ENCODE measurements at places on chromosomes 4 and X.

DNA sequence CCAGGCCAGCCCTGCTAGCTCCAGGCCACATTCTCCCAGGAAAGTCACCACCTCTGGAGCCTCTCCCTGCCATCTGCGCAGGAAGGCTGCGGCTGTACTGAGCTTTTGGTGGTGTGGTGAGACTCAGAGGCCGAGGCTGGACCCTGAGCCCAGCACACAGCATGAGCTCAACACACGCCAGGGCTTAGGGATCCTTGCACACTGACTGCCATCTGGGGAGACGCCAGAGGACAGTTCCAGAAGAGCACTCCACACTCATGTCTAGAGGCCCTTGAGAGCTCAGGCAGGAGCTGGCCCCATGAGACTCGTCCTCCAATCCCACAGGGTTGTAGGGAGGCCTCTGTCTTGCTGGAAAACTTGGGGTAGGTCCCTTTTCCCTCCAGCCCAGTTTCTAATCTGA, 40.6 kb downstream of the ABLIM2 start:
- H3K4me1 ChIP-seq, result peaks cover 16% of the 10 kb centered on the region
- no peak overlapping the region for H3K27ac ChIP-seq
- peak; percentile 41 for DNase-seq

- no peak for DNase-seq
- H3K27ac ChIP-seq, result no peak overlapping the region
- no peaks in the 10 kb centered on the region for H3K27me3 ChIP-seq
- no peak overlapping the region for H3K4me3 ChIP-seq
Measured at GRCh38 chr4:43411226-43411625, 518.7 kb downstream of the GRXCR1 start.

GRCh38 chr4:140157341-140157740, 3.4 kb upstream of the MAML3 start:
- DNase-seq, result no peak
- no peaks in the 10 kb centered on the region for H3K27me3 ChIP-seq
- H3K27ac ChIP-seq, result no peak overlapping the region
- peaks cover 26% of the 10 kb centered on the region for H3K4me1 ChIP-seq
- no peaks in the 10 kb centered on the region for H3K36me3 ChIP-seq

GRCh38 chr4:150033901-150034300, 44.3 kb upstream of the DCLK2 start:
- peak; percentile 70 for DNase-seq
- H3K4me1 ChIP-seq, result no peaks in the 10 kb centered on the region
- H3K36me3 ChIP-seq, result no peaks in the 10 kb centered on the region
- H3K27me3 ChIP-seq, result no peaks in the 10 kb centered on the region

DNA sequence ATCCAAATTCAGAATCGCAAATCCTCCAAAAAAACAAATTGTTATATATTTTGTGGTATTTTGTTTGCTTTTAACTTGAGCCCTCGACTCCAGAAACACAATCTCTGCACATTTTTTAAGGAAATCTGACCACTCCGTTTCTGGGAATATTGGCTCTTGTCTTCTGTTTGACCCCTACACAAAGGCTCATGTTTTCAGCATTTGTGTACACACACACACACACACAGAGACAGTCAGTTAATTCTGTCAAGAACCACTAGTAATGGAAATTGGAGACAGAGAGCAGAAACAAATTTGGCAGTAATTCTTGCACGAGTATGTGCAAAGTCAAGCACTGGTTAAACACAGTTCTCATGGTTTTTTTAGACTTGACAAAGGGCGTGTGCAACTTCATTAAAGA, 115.4 kb downstream of the AFAP1 start:
- DNase-seq, result no peak
- H3K4me1 ChIP-seq, result no peaks in the 10 kb centered on the region
- H3K27ac ChIP-seq, result peak overlapping the region; percentile 72
- no peaks in the 10 kb centered on the region for H3K27me3 ChIP-seq
- no peaks in the 10 kb centered on the region for H3K36me3 ChIP-seq

GRCh38 chr4:17112292-17112659, 213.8 kb upstream of the LDB2 start:
- no peak overlapping the region for H3K4me3 ChIP-seq
- H3K36me3 ChIP-seq, result no peaks in the 10 kb centered on the region
- no peak overlapping the region for H3K27ac ChIP-seq

GRCh38 chr4:16150716-16151115, 66.9 kb upstream of the PROM1 start:
- no peak overlapping the region for H3K27ac ChIP-seq
- H3K36me3 ChIP-seq, result no peaks in the 10 kb centered on the region
- DNase-seq, result no peak
- no peaks in the 10 kb centered on the region for H3K4me1 ChIP-seq
- H3K27me3 ChIP-seq, result no peaks in the 10 kb centered on the region

- no peaks in the 10 kb centered on the region for H3K27me3 ChIP-seq
- no peaks in the 10 kb centered on the region for H3K36me3 ChIP-seq
- H3K27ac ChIP-seq, result no peak overlapping the region
- H3K4me1 ChIP-seq, result peaks cover 6% of the 10 kb centered on the region
Measured at GRCh38 chrX:9578083-9578779, 113.4 kb downstream of the TBL1X start.

DNA sequence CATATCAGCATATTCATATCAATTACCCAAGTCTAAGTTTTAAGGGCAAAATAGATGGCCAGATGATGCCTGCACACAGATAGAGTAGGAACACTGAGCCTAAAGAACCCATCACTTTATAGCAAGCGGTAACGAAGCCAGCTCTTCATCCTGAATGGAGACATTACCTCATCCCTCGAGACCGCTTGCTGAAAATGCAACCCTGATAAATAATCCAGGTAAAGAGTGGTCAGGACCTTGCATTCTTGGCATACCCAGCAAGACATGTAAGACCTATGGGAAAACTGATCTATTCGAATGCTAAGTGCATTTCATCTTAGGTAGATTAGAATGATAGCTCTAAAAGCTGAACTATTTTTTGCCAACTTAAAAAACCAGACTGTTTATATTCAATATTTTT, 25.3 kb downstream of the DCHS2 start:
- H3K4me1 ChIP-seq, result no peaks in the 10 kb centered on the region
- no peaks in the 10 kb centered on the region for H3K27me3 ChIP-seq
- no peaks in the 10 kb centered on the region for H3K36me3 ChIP-seq
- no peak overlapping the region for H3K27ac ChIP-seq
- no peak overlapping the region for H3K4me3 ChIP-seq

- no peaks in the 10 kb centered on the region for H3K27me3 ChIP-seq
- DNase-seq, result no peak
- no peak overlapping the region for H3K27ac ChIP-seq
- H3K4me3 ChIP-seq, result no peak overlapping the region
Measured at GRCh38 chrX:25600776-25601175, 537.4 kb upstream of the MAGEB18 start.

- no peak overlapping the region for H3K4me3 ChIP-seq
- H3K4me1 ChIP-seq, result no peaks in the 10 kb centered on the region
- no peak for DNase-seq
- H3K27ac ChIP-seq, result no peak overlapping the region
Measured at GRCh38 chr4:54545663-54546424, 111.9 kb upstream of the KIT start.

DNA sequence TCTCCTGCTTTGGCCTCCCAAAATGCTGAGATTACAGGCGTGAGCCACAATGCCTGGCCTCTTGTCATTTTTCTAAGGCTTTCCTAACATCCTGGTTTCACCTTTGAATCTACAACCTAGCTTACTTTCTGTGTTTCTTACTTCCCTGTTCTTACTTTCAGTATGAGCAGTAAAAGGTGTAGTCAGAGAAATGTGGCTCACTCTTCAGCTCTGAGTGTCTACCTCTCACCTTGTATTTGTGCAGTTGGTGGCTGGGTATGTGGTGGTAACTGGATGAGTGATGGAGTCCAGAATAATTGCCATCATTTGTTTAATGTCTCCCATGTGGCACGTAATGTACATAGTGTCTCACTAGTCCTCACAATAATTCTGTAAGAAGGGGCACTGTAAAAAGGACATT, 19.1 kb upstream of the CXCL11 start:
- H3K4me1 ChIP-seq, result peaks cover 20% of the 10 kb centered on the region
- H3K4me3 ChIP-seq, result no peak overlapping the region
- DNase-seq, result no peak
- no peaks in the 10 kb centered on the region for H3K27me3 ChIP-seq
- no peak overlapping the region for H3K27ac ChIP-seq
- no peaks in the 10 kb centered on the region for H3K36me3 ChIP-seq

DNA sequence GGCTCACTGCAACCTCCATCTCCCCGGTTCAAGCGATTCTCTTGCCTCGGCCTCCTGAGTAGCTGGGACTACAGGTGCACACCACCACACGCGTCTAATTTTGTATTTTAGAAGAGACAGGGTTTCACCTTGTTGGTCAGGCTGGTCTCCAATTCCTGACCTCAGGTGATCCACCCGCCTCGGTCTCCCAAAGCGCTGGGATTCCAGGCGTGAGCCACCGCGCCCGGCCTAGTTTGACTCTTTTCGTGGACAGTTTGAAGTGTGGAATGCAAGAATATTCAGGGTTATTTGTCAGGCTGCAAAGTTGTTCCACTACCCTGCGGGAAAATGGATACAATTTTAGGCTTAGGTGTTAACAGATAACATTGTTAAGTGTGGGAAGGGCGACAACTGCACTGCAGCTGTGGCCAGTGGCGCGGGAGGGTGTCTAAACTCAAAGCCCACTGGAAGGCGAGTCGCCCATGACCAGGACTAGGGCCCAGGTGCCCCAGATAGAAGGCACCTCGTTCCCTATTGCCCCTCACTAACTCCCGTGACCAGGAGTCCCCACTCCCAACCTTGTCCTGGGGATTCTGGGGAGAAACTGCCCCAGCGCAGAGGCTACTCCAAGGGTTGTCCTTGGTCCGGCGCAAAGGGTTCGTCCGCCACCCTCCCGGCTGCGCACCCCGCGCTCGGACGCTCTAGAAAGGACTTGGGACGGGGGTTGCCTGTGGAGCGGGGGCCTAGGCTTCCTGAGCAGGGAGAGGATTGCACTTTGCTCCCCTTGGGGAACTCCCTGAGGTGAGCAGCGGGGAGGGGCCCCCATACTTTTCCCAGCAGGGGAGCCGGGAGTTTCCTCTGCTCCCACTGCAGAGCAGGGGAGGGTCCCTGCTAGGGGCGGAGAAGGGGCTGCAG, 1.1 kb upstream of the CD99 start:
- peak; percentile 79 for DNase-seq
- H3K27me3 ChIP-seq, result no peaks in the 10 kb centered on the region
- no peaks in the 10 kb centered on the region for H3K4me1 ChIP-seq
- H3K4me3 ChIP-seq, result peak overlapping the region; percentile 86

- no peak overlapping the region for H3K4me3 ChIP-seq
Measured at GRCh38 chrX:31061091-31061490, 10.8 kb downstream of the FTHL17 start.

- H3K27ac ChIP-seq, result no peak overlapping the region
- H3K36me3 ChIP-seq, result no peaks in the 10 kb centered on the region
- no peak for DNase-seq
- H3K4me3 ChIP-seq, result no peak overlapping the region
Measured at GRCh38 chr4:48345542-48345941, 4.2 kb downstream of the SLAIN2 start.

GRCh38 chr4:157223456-157223855, 2.9 kb downstream of the GRIA2 start:
- no peaks in the 10 kb centered on the region for H3K36me3 ChIP-seq
- no peak for DNase-seq
- H3K4me3 ChIP-seq, result no peak overlapping the region
- H3K27me3 ChIP-seq, result no peaks in the 10 kb centered on the region
- no peak overlapping the region for H3K27ac ChIP-seq

- H3K36me3 ChIP-seq, result no peaks in the 10 kb centered on the region
- no peaks in the 10 kb centered on the region for H3K27me3 ChIP-seq
- H3K4me1 ChIP-seq, result peaks cover 30% of the 10 kb centered on the region
- no peak overlapping the region for H3K27ac ChIP-seq
Measured at GRCh38 chr4:38138363-38138762, 178.2 kb downstream of the PTTG2 start.

- H3K36me3 ChIP-seq, result no peaks in the 10 kb centered on the region
- no peak overlapping the region for H3K27ac ChIP-seq
- no peaks in the 10 kb centered on the region for H3K27me3 ChIP-seq
- no peaks in the 10 kb centered on the region for H3K4me1 ChIP-seq
- H3K4me3 ChIP-seq, result no peak overlapping the region
- DNase-seq, result no peak
Measured at GRCh38 chr4:80074069-80074468, 1.0 kb upstream of the ANTXR2 start.

DNA sequence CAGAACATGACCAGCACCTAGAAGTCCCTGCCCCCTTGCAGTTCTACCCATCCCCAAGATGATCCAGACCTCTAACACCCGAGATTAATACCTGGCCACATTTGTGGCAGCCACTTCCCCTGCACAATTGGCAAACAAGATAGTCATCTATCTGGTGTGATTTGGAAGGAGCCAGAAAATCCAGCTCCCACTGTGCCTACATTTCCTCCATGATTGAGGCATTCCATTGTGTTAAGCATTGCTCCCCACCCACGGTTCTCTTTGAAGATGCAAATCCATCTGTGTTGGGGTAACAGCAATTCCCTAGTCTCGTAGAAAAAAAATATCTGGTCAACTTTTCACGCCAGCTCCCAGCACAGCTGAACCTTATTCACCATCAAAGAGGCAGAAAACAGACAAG, 405.0 kb downstream of the BCOR start:
- H3K36me3 ChIP-seq, result no peaks in the 10 kb centered on the region
- no peak overlapping the region for H3K27ac ChIP-seq
- H3K4me3 ChIP-seq, result no peak overlapping the region
- H3K4me1 ChIP-seq, result no peaks in the 10 kb centered on the region
- no peaks in the 10 kb centered on the region for H3K27me3 ChIP-seq

- no peaks in the 10 kb centered on the region for H3K27me3 ChIP-seq
- H3K36me3 ChIP-seq, result no peaks in the 10 kb centered on the region
- H3K4me1 ChIP-seq, result no peaks in the 10 kb centered on the region
Measured at GRCh38 chr4:188624370-188624769, 485.1 kb downstream of the TRIML1 start.

GRCh38 chrX:154918060-154918483, 31.9 kb downstream of the F8A1 start:
- H3K4me1 ChIP-seq, result no peaks in the 10 kb centered on the region
- no peaks in the 10 kb centered on the region for H3K36me3 ChIP-seq
- H3K27ac ChIP-seq, result no peak overlapping the region
- H3K27me3 ChIP-seq, result no peaks in the 10 kb centered on the region
- no peak for DNase-seq

GRCh38 chrX:133175162-133175561, 43.0 kb downstream of the TFDP3 start:
- no peak overlapping the region for H3K4me3 ChIP-seq
- H3K27me3 ChIP-seq, result no peaks in the 10 kb centered on the region
- H3K27ac ChIP-seq, result no peak overlapping the region
- H3K36me3 ChIP-seq, result no peaks in the 10 kb centered on the region
- DNase-seq, result no peak
- no peaks in the 10 kb centered on the region for H3K4me1 ChIP-seq

DNA sequence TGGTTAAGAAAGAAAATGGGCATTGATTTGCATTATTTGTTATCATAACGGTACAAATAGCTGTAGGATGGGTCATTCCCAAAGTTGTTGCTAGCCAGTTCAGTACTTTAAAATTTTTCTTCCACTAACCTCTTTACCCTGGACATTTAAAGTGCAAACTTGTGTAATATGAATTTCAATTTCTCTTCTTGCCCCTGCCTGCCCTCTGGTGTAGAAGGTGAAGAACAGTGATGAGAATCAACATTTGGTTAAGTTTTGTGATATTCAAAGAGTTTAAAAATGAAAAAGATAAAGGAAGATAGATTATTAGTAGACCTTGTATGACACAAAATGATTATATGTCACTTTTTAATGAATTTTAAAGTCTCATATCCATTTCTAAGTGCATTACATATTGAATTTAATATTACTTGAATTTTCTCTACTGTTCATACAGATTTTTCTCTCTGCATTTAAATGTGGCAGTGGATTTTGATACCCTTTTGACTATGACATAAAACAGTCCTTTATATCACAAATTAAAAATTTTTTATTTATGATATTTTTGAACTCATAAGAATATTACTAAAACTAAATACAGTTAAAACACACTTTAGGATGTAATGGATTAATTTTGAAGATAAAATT, 337.7 kb downstream of the BMPR1B start:
- no peaks in the 10 kb centered on the region for H3K27me3 ChIP-seq
- no peaks in the 10 kb centered on the region for H3K4me1 ChIP-seq
- H3K4me3 ChIP-seq, result no peak overlapping the region
- no peaks in the 10 kb centered on the region for H3K36me3 ChIP-seq

All from pancreas (tissue), 10 donors.